ENCODE measurements at places on chromosomes 11 and 22.

DNA sequence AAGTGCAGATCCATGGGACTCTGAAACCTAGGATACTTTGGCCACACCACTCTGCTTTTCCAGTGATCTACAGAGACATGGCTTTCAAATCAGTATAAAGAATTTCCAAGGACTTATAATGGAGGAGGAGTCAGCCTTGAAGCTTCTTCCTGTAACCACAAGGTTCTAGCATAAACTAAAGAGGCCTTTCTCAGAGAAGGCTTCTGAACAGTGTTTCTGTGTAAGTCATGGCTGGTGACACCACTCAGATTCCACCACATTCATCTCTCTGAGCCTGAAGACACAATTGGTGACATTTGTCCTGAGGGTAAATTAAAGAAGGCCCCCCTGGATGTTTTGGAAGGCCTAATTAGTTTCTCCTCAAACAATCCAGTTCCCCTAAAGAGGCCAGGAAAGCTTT, 29.0 kb upstream of the ADORA2A start:
- no peak for DNase-seq

DNA sequence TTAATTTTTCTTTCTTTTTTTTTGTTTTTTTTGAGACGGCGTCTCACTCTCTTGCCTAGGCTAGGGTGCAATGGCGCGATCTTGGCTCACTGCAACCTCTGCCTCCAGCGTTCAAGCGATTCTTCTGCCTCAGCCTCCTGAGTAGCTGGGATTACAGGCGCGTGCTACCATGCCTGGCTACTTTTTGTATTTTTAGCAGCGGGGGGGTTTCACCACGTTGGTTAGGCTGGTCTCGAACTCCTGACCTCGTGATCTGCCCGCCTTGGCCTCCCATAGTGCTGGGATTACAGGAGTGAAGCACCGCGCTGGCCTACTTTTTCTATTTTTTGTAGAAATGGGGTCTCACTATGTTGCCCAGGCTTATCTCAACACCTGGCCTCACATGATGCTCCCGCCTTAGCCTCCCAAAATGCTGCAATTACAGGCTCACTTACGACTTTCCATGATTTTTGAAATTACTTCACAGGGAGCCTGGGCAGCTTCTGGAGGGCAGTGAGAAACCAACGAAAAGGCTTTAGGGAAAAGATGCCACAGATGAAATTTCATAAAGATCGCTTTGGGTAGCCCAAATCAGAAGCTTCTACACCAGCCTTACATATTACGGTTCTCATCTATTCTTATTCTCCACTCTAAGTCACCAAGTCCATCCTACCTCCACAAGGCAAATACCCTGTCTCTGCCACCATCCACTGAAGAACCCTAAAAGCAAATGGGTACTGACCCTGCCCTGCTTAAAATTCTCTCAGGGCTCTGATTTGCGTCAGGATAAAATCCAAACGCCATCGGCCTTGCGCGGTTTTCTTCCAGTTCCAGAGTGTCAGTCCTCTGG, 866 bp upstream of the RRM1 start:
- no peak for DNase-seq

DNA sequence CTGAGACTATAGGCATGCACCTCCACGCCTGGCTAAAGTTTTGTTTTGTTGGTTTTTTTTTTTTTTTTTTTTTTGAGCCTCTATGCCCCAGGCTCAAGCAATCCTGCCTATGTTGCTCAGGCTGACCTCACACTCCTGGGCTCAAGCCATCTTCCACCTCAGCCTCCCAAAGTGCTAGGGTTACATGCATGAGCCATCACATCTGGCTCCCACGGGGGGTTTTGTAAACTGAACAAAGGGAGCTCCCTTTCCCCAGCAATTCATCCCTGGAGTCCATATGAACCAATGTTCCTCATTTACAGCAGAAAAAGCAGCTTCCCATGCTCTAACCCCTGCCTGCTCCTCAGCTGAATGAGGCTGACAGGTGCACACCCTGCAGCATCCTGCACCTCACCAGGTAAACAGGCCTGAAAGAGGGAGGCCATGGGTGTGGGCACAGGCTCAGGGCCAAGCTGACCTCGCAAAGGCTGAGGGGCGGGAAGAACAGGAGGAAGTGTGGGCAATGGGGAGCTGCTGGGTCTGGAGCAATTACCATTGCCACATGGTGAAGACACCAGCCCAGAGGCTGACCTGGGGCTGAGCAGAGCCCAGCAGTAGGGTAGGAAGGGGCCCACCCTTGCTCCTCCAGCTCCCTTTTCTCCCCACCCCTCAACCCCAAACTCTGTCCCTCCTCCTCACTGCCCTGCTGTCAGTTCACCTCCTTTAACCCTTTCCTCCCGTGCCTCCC, 58.2 kb downstream of the RBX1 start:
- DNase-seq: no peak

GRCh38 chr11:69127081-69127850, 28.5 kb upstream of the SMIM38 start:
- no peak for DNase-seq

DNA sequence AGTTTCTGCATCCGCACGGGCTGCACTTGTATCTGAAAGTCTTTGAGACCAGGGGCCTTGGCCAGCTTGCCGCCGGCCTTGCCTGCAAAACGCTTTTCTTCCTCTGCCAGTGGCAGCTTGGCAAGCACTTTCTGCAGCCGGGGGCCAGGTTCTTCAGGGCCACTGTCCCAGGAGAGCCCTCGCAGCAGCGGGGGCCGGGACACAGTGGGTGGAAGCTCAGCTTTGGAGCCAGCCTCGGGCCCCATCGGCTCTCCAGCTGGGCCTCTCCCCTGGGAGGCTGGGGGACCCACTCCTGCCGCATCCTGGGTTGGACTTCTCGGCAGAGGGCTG, 57.5 kb upstream of the LYVE1 start:
- DNase-seq: no peak

DNA sequence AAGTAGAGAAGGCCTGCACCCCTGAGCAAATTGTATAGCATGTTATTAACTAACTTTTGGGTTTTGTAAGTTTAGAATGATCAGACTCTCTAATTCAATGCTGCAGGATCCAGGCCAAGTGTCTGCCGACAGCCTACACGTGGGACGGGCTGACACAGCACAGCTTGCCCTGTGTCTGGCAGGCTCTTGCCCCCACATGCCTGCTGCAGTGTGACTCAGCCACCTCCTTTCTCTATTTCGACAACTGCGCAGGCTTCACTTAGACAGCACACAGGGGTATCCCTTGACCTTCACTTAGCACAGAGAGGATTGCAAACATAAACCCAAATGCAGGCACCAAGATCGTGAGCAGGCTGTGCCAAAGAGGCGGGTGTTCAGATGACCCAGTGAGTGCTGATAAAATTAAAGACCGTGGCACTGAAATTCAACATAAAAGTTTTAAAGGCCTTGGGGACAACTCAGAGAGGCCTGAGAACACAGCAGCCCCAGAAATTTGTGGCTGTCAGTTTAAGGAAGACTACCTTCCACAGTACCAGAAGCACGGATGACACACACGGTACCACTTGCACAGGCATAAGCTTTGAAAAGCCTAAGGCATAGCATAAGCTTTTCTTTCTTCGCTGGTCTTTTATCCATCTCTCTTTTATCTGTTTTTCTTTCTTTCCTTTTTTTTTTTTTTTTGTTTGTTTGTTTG, 37.8 kb downstream of the SCN3B start:
- no peak for DNase-seq

DNA sequence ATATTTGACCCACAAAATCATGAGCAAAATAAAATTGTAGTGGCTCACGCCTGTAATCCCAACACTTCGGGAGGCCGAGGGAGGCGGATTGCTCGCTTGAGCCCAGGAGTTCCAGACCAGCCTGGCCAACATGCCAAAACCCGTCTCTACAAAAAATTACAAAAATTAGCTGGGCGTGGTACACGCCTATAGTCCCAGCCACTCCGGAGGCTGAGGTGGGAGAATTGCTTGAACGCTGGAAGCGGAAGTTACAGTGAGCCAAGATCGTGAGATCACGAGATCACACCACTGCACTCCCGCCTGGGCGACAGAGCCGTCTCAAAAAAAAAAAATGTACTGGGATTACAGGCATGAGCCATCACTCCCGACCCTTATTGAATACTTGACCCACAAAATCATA, 2.0 kb upstream of the RRAS2 start:
- no peak for DNase-seq

- DNase-seq: no peak
Measured at GRCh38 chr22:49113758-49114157, 713.9 kb downstream of the BRD1 start.

- DNase-seq: no peak
Measured at GRCh38 chr11:88418508-88418907, 81.0 kb upstream of the CTSC start.

DNA sequence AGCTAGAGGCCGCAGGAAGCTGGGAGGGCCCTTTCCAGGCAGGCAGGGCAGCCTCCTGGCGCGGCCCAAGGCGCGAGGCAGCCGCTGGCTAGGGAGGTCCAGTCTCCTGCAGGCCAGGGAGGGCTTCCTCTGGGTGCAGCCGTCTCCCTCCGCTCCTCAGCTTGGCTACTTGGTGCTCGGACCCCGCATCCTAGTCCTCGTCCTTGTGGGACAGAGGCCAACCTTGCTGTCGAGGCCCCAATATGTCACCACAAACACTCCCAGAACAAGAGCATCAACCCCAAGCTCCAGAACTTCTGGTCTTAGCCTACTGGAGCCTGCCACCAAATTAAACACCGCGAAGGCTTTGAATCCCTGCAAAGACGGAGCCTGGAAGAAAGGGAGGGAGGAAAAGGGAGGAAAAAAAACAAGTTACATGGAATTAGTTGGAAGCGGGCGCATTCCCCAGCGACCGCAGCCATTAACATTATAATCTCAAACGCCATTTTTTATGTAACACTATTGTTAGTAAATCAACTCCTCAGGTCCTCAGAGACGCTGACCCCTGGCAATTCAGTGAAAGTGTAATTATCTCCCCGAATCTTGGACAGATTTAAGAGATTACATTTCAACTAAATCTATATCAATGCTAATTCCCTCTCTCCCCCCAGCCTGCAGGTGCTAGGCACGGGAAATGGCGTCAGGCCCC, 12.7 kb upstream of the PAX6 start:
- no peak for DNase-seq

- DNase-seq: no peak
Measured at GRCh38 chr11:65152122-65152521, 17.8 kb upstream of the SYVN1 start.

DNA sequence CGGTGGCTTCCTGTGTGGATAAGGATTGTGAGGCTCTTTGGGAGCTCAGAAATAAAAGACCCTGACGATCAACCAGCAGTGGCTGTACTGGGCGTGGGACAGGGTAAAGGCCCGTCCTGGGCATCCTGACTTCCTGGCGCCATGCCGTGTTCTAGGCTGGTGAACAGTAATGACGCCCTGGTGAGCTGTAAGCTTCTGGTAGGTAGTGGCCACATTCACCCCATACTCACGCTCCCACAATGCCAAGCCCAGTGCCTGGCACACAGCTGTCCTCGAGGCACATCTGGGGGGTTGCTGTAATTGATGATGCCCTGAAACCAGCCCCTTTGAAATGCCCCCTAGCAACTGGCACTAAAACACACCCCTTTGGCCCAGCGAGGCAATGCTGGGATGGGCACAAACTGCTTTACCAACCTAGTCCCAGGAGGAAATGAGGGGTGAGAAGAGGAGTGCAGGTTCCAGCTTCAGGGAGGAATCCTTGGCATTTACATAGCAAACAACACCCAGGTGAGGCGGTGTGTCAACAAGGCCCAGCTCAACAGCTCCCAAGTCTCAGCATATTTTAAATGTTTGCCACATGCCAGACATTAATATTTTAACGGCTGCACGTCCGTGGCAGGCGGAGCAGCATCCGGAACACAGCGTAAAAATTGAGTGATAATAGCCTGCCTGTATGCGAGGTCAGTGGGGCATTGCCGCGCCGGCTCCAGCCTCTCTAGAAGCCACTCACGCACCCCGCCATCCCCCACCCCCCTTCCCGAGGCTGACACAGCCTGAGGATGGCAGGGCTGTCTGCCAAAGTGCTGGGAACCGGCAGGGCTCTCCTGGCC, 79.3 kb downstream of the DSCAML1 start:
- DNase-seq: no peak

DNA sequence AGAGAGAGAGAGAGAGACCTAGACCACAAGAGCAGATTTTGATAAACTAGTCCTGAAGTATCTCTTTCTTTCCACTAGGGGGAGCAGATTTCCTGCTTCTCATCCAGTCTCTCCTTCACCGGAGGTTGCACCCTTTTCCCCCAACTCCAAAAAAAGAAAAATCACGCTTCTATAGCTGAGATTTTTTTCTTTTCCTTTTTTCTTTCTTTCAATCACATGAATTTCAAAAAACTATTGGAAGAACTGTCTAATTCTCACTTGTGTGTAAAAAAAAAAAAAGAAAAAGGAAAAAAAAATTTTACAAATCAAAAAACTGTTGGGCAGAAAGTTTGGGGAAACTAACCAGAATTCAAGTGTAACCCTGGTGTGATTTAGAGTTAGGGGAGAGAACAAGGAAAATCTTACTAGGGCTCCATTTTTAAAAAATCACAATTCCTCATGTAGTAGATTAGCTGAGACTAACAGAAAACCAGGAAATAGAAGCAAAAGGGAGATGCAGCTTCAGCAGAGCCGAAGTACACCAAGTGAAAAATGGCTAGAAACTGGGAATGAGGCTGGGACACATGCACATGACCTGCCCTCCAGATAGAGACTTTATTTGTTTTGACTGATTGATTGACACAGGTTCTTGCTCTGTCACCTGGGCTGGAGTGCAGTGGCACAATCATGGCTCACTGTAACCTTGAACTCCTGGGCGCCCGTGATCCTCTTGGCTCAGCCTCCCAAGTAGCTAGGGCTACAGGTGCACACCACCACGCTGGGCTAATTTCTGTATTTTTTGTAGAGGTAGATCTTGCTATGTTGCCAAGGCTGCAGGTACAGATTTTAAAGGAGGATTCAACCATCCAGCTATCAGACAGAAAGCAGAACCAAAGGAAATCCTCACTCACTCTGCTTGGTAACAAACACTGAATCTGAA, 27.1 kb downstream of the SDHD start:
- DNase-seq: no peak

DNA sequence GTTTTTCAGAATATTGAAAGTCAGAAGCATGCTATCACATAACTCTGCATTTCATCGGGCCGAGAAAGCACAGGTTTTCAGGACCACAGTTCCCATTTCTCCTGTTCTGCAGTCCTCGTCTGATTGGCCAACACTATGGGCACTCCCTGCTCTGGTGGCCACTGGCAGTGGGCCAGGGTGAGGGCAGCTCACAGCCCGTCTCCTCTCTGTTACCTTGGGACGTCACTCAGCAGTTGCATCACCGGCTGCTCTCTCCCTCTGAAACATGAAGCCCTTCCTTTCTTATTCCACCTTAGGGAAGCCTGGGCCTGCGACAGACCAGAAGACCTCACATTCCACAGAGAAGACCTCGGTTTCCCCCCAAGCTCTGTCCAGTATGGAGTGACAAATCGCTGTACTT, 11.4 kb upstream of the MICAL3 start:
- DNase-seq: no peak
